Kidney (tissue), 22 donors: ENCODE measurements at places on chromosomes 11 and 22. TPM values are rescaled to one million over a fixed set of nuclear protein-coding genes. Genes with fewer than 3 reads are reported as not detected.

The BTBD18 gene
- not detected for polyA plus RNA-seq

DNA sequence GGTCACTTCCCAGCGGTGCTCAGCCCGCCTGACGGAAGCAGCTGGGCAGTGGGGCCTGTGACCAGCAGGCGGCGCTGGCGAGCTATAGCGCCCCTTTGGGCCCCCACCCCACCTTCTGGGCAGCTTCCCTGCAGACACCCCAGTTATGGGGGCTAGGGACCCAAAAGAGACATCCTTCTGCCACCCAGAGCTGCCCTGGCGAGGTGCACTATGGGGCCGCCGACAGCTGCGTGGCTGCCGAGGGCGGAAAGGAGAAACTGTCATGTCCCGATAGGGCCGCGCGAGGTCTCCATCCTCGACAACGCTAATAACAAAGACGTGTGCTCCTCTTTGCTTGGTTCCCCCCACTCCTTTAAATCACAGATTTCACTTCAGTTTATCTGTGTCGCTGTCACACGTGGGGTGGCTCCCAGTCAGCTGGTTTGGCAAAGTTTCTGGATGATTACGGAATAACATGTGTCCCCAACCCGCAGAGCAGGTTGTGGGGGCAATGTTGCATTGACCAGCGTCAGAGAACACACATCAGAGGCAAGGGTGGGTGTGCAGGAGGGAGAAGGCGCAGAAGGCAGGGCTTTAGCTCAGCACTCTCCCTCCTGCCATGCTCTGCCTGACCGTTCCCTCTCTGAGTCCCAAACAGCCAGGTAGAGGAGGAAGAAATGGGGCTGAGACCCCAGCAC lies 673 bp upstream of the MYO7A start:
- peak; percentile 84 for DNase-seq

The OR51I1 gene
- polyA plus RNA-seq, result not detected

- DNase-seq, result no peak
Measured at GRCh38 chr22:47645450-47645914, 883.0 kb downstream of the TBC1D22A start.

The PANX3 gene
- not detected for polyA plus RNA-seq

DNA sequence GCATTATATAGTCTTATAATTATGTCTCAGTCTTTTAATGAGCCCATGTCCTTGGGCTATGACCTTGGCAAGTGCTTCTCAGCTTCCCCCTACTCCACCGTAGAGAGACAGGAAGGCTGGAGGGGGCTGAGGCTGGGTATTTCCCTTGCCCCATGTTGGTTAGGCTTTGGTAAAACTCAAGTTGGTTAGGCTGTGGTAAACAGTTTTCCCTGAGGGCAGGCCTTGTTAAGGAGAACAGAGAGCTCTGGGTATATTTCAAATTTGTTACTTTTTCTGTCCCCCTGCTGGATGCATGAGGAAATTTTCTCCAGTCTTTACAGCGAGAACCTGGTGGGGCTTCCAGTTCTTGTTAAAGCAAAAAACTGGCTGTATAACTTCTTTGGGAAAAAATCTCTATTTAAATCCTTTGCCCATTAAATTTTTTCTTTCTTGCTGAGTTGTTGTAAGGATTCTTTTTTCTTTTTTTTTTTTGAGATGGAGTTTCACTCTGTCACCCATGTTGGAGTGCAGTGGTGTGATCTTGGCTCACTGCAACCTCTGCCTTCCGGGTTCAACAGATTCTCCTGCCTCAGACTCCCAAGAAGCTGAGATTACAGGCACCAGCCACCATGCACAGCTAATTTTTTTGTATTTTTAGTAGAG lies 12.2 kb upstream of the DCHS1 start:
- DNase-seq, result peak; percentile 30

The OR4C15 gene
- polyA plus RNA-seq, result not detected

GRCh38 chr11:130894322-130895025 lies 21.8 kb downstream of the SNX19 start:
- DNase-seq, result no peak

DNA sequence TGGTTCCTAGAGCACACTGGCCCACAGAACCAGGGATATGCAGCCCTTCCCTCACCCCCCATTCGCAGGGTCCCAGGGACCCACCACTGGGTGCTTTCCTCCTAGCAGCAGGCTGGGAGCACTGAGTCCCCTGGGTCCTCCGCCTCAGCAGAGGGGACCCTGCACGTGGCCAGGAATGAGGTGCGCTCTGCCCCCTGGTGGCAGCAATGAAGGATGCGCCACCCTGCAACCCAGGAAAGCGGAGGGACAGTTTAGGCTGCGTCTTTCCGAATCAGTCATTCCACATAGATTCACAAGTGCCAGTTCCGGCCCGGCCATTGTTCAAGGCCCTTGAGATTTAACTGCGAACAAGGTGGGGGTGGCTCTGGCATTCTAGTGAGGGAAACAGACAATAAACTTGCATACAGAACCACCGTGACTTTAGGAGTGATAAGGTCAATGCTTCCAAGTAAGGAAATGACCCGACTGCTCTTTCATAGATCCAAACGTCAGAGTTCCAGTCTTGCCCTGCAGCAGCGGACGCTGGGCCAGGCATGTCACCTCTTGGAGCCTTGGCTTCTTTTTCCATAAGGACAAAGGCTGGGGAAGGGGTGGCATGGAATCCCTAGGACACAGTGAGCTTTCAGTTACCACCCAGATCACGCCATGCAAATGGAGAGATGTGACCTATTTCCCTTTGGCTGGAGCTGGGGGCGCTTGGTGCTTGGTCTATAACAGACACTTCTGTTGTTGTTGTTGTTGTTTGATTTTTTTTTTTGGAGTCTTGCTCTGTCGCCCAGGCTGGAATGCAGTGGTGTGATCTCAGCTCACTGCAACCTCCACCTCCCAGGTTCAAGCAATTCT lies 7.7 kb downstream of the RIN1 start:
- DNase-seq, result peak; percentile 80

DNA sequence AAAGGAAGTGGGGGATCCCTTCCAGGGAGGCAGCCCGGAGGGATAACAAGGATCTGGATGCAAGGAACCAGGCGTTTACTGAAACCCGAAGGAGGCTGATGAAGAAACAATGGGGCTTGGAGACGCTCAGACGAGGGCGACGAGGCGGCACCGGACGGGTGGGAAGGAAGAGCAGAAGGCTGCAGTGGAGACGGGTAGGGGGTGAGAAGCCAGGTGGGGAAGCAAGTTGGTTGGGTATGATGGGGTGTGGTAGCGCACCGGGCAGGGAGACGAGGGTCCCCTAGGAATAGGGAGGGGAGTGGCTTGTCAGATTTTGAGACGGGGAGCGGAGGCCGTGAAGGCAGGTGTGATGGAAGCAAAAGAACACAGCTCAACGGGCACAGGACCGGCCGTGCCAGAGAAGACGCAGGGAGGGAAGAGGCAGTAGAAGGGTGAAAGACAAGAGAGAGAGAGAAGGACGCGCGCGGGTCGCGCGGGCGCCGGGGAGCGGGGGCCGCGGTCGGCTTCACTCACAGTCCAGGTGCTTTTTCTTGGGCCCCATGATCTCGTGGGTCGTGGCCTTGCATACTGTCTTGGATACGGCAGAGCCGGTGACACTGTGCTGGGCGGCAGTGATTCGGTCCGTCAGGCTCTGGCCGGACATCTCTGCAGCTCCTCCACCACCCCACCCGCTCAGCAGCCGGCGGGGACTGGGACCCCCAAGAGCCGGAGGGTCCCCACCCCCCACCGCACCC lies 579 bp downstream of the PICALM start:
- DNase-seq, result no peak

DNA sequence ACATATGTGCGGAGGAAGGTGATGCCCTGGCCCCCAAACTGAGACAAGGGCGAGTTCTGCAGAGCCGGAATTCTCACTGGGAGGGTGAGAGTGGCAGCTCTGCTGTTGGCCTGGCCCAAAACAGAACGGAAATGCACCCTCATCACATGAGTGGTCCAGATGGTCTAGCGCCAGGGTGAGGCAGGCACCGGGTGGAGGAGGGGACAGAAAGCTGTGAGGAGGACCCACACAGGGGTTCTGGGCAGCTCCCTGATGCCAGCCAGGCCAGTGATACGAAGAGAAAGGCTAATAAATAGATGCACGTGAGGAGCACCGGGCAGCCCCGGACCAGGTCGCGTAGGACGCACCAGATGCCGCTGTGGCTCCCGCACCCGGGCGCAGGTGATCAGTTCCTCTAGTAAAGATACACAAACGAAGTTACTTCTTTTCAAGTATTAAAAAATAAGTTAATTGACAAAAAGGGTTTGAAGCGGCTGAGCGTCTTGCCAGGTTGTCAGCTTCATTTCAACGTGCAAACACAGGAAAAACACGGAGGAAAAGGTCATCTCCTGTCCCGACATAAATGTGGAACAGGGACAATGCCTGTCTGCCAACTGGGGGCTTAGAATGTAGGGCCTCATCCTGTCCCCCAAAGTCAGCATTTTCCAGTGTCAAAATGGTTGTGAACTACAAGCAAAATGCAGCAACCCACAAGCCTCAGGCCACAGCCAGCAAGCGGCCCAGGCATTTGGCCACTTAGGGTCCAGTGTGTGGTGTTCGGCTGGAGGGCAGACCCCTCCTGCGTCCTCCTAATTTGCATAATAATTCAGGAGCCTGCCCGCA lies 15.3 kb upstream of the BID start:
- no peak for DNase-seq

GRCh38 chr22:49433717-49434611 lies 393.7 kb downstream of the BRD1 start:
- no peak for DNase-seq

DNA sequence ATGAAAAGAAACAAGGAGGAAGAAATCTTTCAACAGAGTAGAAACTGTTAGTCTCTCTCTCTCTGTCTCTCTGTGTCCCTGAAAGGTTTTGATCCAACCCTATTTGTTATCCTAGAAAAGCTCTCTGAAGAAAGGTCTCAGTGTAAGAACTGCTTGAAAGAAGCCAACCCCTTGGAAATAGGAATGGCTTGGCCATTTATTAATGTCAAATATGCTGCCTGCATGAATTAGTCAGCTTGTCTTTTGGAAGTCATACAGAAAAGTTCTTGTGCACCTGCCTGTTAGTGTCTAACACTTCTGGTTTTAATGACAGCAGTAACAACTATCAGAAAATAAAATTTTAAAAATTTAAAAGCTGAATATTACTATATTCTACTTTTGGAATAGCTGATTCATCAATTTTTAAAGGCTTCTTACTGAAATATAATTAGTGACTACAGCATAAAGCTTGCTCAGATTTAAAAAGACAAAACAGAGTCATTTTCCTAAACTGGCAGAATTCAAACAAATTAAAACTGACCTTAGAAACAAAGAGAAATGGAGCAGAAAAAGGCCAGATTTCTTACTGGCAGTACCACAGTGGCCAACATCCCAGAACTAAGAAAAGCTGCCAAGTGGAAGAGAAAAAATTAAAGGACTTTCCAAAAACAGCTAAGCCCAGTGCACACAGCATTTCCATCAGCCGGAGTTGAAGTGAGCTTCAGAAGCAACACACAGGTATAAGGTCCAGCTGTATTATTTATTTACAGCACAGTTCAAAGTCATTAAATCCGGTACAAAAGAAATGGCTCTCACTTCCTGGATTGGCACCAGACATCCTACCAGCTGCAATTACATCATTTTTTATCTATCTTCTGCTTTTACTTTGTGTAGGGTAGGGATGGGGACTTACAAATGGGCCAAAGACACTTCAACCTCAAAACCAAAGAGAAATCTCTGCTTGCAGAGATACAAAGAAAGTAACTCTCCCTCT lies 76.3 kb downstream of the PRCP start:
- no peak for DNase-seq

GRCh38 chr22:33811686-33812085 lies 108.6 kb downstream of the LARGE1 start:
- DNase-seq, result peak; percentile 87

DNA sequence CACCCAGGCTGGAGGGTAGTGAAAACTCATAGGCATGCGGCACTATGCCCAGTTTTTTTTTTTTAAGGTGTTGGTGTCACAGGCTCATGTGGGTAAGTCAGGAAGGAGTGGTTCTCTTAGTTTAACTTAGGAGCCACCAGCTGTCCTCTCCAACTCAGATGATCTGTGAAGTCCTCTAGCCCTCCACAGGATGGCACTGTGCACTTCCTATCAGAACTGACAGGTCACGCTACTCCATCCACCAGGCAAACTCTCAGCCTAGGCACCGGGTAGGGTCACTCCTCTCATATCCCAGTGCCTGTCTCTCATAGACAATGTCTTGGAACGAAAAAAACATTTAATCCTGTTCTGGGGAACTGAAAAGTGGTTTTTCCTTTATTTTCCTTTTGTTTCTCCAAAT lies 16.5 kb downstream of the NAP1L4 start:
- no peak for DNase-seq

GRCh38 chr22:47055461-47055860 lies 293.0 kb downstream of the TBC1D22A start:
- DNase-seq, result no peak

DNA sequence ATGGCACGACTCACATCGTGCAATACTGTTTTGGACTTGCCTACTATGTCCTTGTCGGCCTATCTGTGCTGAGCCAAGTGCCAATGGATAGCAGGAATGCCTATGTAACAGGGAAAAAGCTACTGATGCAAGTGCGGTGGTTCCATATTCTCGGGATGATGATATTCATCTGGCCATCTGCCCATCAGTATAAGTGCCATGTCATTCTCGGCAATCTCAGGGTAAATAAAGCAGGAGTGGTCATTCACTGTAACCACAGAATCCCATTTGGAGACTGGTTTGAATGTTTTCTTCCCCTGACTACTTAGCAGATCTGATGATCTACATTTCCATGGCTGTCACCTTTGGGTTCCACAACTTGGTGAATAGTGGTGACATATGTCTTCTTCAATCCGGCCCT lies 20.1 kb downstream of the OOSP3 start:
- DNase-seq, result no peak

GRCh38 chr11:133720951-133721350 lies 124.4 kb downstream of the SPATA19 start:
- DNase-seq, result no peak

DNA sequence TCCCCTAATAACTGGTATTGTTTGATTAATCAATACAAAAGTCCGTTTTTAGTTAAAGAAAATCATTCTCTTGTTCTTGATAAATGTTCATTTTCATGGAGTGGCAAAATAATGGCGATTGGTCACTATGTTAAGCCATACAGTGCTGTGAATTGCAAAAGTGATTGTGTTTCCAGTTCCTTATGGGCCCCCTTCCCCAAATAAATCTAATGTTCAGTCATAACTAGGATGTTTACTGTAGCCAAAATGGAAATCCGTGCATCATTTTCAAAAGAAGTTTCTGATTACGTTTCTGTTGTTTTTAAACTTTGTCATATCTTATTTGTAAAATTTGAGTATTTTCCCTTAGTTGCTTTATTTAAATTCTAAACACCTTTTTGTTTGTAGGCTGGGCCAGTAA lies 845 bp downstream of the RBM7 start:
- DNase-seq, result peak; percentile 48

DNA sequence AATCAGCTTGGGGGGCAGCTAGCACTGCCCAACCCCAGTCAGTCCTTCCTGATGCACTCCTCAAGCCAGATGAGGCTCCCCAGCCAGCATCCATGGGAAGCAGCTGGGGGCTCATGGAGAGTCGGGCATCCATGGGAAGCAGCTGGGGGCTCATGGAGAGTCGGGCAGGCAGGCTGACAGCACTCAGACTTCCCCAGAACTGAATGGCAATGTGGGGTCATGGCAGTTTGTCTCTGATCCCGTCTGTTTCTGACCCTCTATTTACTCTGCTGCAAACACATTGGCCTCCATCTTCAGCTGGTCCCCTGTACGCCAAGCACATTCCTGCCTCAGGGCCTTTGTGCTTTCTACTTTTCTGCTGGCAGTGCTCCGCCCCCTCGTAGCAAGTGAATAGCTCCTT lies 314.8 kb downstream of the NTM start:
- no peak for DNase-seq

The SPI1 gene
- polyA plus RNA-seq, result 7.3 TPM

GRCh38 chr11:65565624-65566453 lies 4.4 kb upstream of the ZNRD2 start:
- no peak for DNase-seq

- no peak for DNase-seq
Measured at GRCh38 chr11:92717240-92717639, 252.2 kb upstream of the MTNR1B start.

The NAALAD2 gene
- 1.5 TPM for polyA plus RNA-seq

The MRGPRX4 gene
- polyA plus RNA-seq, result not detected
